NCI-H1105 (cell line): ENCODE measurements at places on chromosomes 5 and 9.

DNA sequence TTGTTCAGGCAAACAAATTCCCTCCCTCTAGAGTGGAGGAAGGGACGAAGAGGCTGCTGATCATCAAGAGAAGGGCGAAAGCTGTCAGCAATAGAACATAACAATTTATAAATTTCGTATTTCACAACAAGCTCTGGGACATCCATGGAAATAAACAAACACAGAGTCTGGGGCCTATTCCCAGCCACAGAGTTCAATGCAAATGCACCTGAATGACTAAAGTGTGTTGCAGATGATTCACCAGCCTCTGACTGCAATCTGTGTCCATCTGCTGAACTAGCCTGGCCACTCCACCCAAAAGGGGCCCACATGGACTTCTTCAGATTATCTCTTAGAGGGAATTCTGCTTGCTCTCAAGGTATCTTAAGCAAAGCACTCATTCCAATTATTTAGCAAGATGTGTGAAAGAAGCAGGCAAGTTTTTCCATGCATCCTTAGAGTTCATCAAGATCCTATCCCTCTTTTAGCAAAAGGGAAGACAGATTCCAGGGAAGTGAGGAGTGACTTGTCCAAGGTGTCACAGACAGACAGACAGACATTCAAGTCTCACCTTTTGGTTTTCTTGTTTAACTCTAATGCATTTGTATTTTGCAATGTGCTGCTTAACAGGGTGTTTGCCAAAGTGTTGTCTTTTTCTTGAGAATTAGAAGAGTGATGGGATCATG is 307.8 kb upstream of the PAPPA start:
- no peak for DNase-seq

- DNase-seq, result no peak
These were observed 48.5 kb downstream of the PLK2 start for GRCh38 chr5:58411372-58411771.

DNA sequence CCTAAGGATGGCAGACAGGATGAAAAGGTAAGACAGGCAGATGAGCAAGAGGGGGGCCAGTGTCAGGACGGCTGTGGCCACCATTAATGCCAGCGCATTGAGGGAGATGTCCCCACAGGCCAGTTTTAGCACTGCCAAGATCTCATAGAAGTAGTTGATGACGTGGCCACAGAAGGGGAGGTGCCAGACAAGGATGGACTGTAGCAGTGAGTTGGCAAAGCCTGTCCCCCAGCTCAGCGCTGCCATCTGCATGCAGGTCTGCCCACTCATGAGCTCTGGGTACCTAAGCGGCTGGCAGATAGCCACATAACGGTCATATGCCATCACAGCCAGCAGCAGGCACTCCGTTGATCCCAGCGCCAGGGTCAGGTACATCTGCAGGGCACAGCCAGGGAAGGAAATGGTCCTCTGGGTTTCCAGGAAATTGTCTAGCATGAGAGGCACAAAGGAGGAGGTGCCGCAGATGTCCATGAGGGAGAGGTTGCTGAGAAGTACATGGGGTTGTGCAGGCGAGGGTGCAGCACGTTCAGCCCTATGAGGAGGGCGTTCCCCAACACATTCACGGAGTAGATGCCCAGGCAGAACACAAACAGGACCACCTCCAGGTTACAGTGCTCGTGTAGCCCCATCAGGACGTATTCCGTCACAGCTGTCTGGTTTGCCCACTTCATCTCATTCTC is 10.8 kb downstream of the OR13J1 start:
- DNase-seq, result peak; percentile 30

GRCh38 chr5:109691996-109692395 is 2.3 kb downstream of the MAN2A1 start:
- no peak for DNase-seq

DNA sequence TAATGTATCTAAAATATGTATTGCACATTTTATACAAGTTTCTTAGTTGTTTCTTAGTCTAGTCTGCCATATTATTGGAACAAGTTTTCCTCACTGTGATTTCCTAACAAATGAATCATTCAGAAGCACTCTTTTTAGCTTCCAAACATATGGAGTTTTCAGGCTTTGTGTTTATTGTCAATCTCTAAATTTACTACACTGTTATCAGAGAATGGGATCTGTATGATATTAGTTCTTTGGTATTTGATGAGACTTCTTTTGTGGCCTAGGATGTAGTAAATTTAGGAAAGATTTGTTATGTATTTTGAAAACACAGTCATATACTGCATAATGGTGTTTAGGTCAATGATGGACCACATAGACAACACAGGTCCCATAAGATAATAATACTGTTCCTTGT is 25.7 kb downstream of the SREK1IP1 start:
- DNase-seq, result no peak

GRCh38 chr9:134181648-134182034 is 17.3 kb upstream of the RNU6ATAC start:
- no peak for DNase-seq

DNA sequence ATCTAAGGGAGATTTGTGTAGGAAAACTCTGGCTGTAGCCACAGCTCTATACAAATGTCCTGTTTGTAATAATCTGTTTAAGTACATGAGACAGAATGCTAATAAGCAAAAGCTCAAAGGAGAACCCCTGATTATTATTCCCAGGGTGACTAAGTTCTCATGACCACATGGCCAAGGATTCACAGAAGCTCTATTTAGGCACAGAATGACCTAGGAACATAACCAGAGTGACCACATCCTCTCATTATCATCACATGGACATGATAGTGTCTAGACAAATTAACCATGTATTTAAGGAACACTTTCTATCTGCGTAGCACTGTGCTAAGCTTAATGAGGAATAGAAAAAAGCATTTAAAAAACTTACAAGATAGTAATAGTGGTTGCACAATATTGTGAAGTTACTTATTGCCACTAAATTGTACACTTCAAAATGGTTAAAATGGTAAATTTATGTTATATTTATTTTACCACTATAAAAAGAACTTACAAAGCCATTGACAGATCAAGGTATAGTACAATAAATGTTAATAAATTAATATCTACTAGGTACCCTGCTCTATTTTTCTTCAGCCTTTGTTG is 56.3 kb downstream of the STX17 start:
- DNase-seq, result no peak

- DNase-seq, result no peak
These were observed 7.4 kb downstream of the EEIG1 start for GRCh38 chr9:127973169-127974000.

GRCh38 chr5:6742081-6742758 is 29.0 kb downstream of the TENT4A start:
- no peak for DNase-seq
